ENCODE measurements at places on chromosomes 2 and 18.
A peak's percentile ranks its signal among the peaks of the same experiment; 100 is the strongest.

GRCh38 chr18:48408727-48409590, at the start of gene ZBTB7C:
ZBTB7C (minus strand) TSS chr18:48409383.
- DNase-seq, result no peak

GRCh38 chr2:58686776-58687175, 445.7 kb upstream of the FANCL start:
- no peak for DNase-seq

DNA sequence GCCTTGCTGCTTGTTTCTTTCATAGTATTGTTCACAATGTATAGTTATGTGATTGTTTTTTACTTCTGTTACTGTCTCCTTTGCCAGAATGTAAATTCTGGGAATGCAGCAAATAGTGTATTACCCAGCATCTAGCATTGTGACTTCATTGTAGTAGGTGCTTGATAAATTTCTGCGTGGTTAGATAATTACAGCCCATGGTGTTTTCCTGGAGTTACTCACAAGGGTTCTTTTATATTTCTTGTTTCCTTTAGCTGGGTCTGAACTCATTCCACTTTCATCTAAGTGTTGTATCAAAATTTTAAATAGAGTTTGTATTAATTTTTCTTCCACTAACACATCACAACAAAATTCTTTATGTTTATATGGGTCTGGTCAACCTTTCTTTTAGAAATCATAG, 132.6 kb downstream of the MAP4K4 start:
- DNase-seq, result no peak

GRCh38 chr2:124571836-124572235, 546.7 kb downstream of the CNTNAP5 start:
- no peak for DNase-seq

DNA sequence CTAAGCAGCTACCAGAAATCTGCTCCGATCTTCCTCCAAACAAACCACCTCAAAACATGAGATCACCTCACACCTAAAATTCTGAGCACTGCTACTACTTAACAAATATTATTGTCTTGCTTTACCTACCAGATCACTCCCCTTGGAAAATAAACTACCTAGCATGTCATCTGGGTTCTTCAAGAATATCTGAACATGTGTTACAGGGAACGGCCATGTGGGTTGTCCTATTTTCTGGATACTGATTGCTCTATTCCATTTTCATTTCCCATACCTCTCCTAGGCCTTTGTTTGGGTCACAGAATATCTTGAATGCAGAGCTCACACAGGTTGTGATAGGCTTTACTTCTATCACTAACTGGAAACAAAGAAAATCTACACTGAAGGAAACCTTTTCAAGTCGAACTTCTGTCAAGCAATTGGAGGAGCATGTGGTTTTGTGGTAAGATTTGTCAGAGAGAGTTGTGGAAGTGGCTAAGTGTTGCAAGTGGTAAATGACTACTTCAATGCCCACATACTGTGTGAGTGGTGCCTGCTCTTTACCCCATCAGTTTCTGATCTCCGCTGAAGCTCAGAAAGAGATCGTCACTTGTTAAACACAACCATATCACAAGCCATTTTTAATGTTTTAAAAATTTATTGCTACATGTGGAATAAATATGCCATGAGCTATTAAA, 739.1 kb upstream of the ZEB2 start:
- no peak for DNase-seq

DNA sequence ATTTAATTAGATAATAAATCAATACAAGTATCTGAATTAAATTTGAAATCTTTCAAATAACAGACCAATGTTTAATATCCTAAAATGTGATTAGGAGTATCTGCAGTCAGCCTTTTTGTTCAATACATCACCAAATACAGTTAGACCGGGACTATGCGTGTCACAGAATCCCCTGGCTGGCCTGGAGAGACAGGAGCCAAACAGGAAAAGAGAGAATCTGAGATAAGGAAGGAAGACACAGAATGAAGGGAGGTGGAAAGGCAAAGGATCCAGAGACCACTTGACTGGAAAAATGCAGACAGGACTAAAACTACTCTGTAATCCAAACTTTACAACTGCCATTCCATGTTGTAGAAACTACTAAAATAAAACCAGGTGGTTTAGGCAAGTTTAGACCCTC, 66.3 kb downstream of the SIGLEC15 start:
- no peak for DNase-seq

GRCh38 chr2:188527581-188527993, 235.9 kb downstream of the GULP1 start:
- no peak for DNase-seq

- no peak for DNase-seq
These were observed 18.6 kb downstream of the CMPK2 start for GRCh38 chr2:6846967-6847681.

DNA sequence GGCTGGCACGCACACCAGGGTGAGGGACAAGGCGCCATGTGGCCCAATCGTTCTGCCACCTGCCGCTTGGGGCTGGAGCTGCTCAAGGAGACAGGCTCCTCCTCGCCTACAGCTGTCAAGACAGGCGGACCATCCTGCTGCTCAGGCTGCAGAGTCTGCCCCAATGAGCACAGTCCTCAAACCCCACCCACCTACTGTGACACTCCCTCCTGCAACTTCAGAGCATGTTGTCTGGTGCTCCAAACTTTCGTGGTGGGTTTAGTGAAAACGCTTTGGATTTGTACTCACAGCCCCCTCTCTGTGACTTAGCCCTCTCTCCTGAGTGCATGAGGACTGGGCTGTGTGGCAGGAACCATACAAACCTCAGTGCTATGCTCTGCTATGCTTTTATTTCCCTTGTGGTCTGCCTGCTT, 23.2 kb upstream of the SLC35F6 start:
- no peak for DNase-seq

- DNase-seq, result no peak
These were observed 15.6 kb downstream of the SCN1A start for GRCh38 chr2:166112193-166112605.

- DNase-seq, result no peak
These were observed 2.0 kb downstream of the CNNM4 start for GRCh38 chr2:96762529-96763311.

GRCh38 chr2:233982421-233983121, 65.4 kb downstream of the TRPM8 start:
- no peak for DNase-seq

DNA sequence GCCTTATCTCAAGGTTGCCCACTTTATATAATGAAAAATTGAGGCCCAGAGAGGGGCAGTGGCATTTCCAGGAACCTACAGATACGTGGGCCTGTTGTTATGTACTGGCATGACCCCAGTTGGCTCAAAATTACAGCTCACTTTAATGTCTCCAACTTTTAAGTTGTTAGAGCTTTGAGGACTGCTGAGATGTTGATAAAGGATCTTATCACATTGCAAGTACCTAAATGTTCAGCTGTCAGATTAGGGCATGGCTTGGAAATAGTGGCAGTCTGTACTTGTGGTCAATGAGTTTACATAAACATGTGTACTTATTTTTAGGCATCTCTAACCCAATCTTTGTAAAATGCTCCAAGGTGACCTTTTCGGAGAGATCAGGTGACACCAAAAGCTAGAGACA, 14.6 kb downstream of the SLC4A5 start:
- no peak for DNase-seq

- DNase-seq, result no peak
These were observed 56.0 kb upstream of the RAB6C start for GRCh38 chr2:129923265-129924091.

DNA sequence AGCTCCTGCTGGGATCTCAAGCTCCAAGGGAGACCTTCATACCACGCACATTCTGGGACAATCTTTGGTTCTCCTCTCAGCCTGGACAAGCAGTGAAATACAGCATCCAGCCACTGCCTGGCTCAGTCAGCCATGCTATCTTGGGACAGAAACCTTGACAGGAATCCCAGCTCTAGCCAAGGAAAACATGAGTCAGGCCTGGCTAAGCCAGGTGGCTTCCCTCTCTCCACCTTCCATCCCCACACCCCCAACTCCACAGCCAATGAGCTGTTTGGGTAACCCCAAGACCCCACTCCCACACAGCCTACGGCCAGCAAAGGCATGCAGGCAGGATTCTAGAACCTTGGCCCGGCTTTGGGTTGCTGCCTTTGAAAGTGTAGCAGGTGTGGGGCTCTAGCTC, 64.9 kb downstream of the MCFD2 start:
- no peak for DNase-seq

DNA sequence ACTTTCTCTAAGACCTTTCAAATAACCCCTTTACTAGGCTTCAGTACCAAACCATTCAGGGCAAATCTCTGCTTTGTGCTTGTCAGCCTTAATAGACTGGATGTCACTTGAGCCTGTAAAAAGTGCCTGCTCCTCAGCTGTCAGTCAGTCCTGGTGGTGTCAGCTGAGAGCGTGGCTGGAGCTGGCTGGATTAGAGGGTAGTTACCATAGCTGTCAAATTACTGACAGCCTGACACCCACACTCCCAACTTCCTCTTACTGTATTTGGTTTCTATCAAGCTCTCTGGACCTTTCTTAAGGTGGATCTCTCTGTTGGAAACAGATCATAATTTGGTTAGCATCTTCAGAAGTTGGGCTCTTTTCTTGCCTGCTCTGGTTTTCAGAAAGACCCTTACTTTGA, 371.4 kb upstream of the ATP5MC3 start:
- DNase-seq, result no peak

- DNase-seq, result no peak
These were observed 14.3 kb downstream of the C2orf76 start for GRCh38 chr2:119352357-119352756.

DNA sequence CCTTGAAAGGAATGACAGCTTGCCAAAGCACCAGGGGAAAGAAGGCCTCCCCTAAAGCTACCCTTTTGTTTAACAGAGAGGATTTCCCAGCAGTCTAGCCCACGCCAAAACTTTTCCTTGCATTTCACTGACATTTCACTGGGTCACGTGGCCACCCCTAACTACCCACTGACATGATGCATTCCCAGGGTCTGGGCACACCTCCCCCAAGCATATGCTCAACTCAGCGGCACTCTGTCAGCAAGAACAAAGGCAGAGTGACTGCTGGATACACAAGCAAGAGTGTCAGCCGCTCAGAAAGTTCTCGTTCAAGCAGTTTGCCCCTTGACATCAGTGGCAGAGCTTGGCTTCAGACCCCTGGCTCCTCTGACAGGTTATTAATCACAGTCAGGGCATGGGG, 34.2 kb upstream of the MARCO start:
- DNase-seq, result no peak

GRCh38 chr2:121147766-121148165, 137.2 kb downstream of the TFCP2L1 start:
- DNase-seq, result no peak

DNA sequence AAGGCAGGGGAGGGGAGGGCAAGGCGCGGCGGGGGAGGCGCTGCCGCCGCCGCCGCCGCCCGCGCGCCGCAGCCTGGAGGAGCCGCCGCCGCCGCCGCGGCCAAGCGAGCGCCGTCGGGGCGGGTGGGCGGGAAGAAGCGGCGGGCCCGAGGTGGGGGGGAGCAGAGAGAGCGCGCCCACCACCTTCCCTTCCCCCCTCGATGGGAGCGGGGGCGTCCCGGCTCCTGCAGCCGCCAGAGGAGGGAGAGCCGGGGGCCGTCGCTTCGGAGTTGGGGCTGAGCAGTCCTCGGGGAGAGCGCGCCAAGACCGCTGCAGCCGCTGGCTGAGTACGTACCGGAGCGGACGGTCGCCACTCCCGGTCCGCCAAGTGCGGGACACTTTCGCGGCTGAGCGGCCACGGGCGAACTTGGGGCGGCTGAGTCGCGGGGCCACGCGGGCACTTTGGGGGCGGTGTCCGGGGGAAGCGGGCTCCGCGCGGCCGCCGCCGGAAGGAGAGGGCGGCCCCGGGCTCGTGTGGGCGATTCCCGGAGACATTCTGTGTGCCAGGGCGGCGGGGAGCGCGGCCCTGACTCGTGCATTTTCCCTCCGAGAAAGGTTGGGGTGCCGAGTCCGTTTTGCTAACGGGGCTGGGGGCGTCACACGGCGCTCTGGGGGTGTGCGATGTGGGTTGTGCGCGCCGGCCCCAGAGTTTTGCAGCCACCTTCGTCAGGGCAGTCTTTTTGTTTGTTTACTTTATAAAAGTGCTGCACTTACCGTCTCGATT, at the start of gene NAB1:
TSS of gene NAB1 (plus strand) at position 49 of the 763 bp plus-strand sequence. CDS start 10,094 bp downstream, outside the sequence.
- peak; percentile 75 for DNase-seq

GRCh38 chr18:45856531-45856930, 31.1 kb downstream of the SIGLEC15 start:
- DNase-seq, result no peak

GRCh38 chr2:223238301-223238700, 186.3 kb downstream of the KCNE4 start:
- no peak for DNase-seq

- no peak for DNase-seq
These were observed 14.4 kb downstream of the HYCC2 start for GRCh38 chr2:201057087-201057521.

- DNase-seq, result no peak
These were observed 49.3 kb downstream of the CIB4 start for GRCh38 chr2:26591619-26592505.

GRCh38 chr18:499776-500631, 497 bp downstream of the COLEC12 start:
- no peak for DNase-seq

- no peak for DNase-seq
These were observed 2119.8 kb upstream of the CELF4 start for GRCh38 chr18:39685303-39685902.

DNA sequence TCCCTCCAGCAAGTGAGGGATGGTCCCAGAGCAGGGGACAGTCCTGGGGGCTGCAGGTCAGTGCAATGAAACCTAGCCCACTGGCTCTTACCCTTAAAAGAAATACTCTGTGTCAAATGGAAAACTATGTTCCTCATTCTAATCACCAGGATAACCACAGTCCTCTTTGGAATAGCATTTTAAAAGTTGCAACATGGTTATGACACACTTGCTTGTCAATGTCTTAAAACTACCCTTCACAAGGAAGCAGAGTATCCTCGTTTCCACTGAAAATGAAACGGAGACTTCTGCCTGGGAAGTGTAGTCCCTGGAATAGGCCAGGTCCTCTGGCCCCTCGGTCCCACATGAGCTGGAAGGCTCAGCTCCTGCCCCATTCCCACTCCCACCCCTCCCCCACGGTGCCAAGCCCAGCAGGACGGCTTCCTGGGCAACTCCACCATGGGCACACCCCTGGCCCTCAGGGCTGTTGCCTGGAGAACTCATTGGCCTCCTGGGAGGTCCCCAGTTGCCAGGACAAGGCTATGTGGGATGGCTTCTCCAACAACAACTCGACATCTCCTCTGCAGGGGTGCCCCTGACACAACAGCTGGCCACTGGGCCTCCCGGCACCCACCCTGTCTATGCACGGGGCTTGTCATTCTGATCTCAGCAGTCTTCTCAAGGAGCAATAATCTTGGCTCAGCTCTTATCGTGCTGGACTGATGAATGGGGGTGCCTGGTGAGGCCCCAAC, 38.3 kb upstream of the ST3GAL5 start:
- DNase-seq, result no peak

GRCh38 chr18:50494569-50494968, 65.3 kb upstream of the MAPK4 start:
- DNase-seq, result no peak
